ENCODE measurements at places on chromosomes 5 and 9.

- DNase-seq, result peak; percentile 80
Observed at GRCh38 chr9:92097997-92098482, 17.2 kb downstream of the SPTLC1 start.

GRCh38 chr5:71893451-71893850 lies 174.4 kb downstream of the CARTPT start:
- no peak for DNase-seq

GRCh38 chr5:137837491-137838394 lies 29.9 kb upstream of the MYOT start:
- peak; percentile 39 for DNase-seq

DNA sequence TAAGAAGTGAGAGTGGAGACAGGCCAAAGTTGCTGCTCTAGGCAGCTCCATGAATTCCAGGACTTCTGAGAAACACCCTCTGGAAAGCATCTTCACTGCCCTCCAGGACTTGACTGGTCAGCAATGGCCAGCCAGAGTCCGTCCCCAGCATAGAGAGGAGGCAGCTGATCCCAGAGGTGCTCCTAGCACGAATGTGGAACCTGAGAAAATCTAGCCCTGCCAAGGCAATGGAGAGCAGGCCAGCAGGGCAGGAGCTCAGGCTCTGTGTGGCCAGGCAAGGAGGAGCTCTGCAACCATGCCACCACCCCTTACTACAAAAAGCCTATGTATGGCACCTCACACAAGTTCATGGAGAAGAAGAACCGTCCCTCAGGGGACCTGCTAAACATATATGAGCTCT lies 56.1 kb upstream of the SPTLC1 start:
- no peak for DNase-seq
